ENCODE measurements at places on chromosomes 11 and 22.

GRCh38 chr22:42300259-42301076 lies 30.0 kb upstream of the TCF20 start:
- peak; percentile 69 for DNase-seq

DNA sequence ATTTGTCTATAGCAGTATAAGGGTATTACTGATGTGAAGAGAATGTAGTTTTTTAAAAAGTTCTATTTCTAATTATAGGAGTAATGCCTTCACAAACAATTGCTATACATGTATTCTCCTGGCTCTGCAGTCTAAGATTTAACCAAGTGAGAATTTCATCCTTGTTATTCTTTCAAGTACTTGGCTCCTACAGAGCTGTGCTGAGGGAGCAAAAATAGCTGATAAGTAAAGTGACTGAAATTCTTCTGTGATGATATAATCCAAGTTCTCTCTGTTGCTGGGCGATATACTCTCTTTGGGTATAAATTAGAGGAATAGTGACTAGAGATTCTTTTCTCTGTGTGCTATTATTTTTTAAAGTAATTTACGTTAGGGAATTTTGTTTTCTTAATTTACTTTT lies 68.0 kb downstream of the PGR start:
- no peak for DNase-seq

DNA sequence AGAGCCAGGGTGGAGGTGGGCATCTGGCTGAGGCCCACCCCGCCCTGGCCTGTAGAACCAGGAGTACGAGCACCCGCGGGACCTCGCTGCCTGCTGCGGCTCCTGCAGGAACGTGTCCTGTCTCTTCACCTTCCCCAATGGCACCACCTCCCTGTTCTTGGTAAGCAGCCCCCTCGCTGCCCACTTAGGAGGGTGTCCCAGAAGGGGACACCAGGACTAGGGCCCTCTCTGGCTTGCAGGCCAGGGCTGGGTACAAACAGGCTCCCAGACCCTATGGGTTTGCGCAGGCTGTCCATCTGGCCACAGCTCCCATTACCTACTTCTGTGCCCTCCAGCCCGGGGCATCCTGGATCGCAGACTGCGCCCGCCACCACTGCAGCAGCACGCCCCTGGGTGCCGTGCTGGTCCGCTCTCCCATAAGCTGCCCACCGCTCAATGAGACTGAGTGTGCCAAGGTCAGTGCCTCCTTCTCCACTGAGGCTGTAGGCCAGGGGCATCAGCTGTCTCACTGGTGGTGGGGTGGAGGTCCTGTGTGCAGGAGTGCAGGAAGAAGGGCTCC lies 77.5 kb upstream of the MYOD1 start:
- DNase-seq = no peak

- no peak for DNase-seq
Measured at GRCh38 chr22:49359076-49359475, 468.6 kb downstream of the BRD1 start.

DNA sequence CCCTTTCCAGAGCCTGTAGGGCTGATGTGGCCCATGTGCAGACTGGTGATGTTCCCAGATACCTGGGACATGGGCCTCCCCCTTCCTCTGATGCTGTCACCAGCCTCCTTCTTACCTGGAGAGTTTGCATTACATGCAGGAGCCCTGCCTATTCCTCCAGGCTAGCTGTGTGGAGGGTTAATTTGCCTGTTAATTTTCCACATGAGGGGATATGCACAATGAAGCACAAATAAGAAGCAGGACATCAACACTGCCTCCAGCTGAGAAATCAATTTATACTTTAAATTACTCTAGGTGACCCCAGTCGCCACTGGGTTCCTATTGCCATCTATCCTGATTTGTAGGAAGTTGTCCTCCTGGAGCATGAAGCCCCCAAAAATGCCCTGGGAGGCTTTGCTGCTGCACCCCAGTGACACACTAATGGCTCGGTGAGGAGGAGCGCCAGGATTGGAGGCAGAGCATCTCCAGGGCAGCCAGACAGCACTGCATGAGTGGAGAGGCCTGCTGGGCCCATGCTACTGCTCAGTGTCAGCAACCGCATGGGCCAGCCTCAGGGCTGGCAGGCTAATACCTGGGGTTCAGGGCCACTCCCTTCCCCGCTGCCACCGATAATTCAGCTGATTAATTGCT lies 101.6 kb upstream of the USP47 start:
- DNase-seq = no peak

- no peak for DNase-seq
Measured at GRCh38 chr11:45795379-45795778, 9.6 kb upstream of the SLC35C1 start.

DNA sequence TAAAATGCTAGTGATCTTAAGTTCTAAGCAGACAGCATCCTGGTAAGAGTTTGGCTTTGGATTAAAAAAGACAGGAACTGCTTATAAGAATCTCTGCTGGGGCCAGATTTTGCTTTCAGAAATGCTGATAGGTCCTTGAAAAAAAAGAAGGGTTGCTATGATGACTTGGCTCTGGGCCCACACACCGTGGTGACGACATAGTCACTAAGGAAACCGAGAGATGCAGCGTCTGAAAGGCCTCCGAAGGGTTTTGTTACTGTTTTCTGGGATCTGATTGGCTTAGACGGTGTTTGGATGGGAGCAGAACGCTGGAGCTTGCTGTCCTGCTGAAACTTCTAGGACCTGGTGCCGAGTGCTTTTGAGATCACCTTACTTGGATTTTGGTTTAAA lies 8.4 kb downstream of the FAM118A start:
- peak; percentile 42 for DNase-seq

- DNase-seq = peak; percentile 70
Measured at GRCh38 chr11:123261345-123262106, 66.5 kb upstream of the CLMP start.

DNA sequence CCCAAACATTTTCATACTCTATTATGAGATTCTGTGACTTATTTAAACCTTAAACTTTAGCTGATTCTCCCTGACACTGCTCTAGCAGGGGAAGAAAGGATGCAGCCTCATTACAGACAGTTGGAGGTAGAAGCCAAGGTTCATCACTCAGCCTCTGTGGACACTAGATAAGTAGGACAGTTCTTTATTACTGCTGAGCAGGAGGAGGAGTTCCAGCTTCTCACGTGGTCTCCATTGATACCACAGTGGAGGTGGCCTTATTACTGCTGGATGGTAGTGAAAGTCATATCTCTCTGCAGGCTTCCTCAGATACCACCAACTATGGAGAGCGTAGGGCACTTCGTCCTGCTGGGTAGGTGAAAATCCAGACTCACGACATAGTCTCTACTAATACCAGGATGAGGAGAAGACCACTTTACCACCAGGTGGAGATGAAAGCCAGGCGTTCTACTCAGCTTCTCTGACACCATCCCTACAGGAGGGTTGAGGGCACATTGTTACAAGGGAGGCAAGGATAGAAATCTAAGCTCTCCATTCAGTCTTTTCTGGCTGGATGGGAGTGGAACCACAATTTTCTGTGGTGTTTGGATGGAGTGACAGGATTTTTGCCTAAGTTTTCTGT lies 13.1 kb upstream of the ANGPTL5 start:
- no peak for DNase-seq

- DNase-seq = no peak
Measured at GRCh38 chr11:12897390-12897789, 111.7 kb upstream of the RASSF10 start.

DNA sequence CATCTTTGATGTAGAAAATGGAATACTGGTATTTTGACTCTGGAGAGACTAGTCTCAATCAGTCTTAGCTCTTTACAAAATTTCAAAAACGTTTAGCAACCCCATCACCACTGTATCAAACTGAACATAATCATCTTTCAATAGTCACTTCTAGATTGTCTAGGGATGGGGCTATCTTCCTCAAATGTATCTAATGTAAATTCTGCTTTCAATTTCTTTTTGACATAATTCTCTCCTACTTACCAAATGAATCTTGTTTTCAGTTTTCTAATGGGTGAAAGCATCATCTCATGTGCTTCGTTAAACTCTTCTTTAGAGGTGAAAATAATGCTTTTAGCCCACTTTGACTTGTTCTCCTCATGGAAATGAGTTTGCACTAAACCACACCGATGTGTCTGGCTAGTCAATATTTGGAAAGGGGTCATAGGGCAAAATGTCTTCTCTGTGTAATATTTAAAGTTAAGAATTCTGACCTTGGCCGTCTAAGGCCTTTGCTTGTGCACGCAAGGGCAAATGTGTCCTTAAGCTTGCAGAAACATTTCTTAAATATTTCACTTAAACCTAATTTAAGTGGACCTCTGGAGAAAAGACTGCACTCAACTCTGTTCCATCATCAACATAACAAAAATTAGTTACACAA lies 5.2 kb downstream of the SIK3 start:
- DNase-seq = no peak

DNA sequence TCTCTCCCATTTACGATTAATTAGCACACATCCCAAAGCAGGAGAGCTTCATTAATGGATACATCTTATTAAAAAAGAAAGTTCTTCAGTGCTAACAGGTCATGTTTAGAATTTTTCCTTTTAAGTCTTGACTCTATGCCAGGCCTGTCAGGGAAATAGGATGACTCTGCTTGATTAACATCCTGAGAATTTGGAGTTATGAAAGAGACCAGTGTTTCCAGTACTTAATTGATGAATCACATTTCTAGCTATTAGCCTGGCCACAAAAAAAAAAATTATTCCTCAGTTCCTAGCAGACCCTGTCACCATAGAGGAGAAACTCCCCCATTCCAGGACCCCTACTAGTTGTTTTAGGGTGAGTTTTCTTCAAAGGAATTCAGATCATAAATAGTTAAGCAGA lies 23.6 kb upstream of the ME3 start:
- peak; percentile 91 for DNase-seq

All from RWPE1 (cell line).